ENCODE measurements at places on chromosomes 7 and 10.

- DNase-seq = no peak
Observed at GRCh38 chr7:71286336-71286735, 154.4 kb downstream of the GALNT17 start.

GRCh38 chr7:47380325-47381133, 201.4 kb downstream of the TNS3 start:
- DNase-seq = no peak

DNA sequence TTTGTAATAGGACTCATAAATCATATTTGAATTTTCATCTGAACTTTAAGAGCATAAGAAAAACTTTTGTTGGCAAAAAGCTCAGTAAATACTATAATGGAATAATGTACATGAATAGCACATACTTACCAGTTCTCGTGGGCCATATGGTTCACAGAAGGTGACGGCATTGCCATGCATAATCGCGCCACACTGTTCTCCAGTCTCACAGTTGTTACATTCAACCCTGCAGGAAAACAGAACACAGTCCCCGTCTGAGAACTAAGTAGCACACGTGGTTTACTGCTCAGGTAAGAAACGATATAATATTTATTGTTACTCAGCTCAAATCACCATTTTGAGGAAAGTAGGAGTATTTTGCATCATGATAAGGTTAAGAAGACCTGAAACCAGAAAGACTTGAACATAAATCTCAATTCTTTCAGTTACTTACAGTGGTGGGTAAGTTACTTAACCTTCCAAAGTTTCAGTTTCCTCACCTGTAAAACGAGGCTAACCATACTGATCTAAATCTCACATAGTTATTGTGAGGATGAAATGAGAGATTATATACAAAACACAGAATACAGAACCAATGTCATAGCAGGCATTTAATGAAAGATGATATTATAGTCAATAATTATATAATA, 261.4 kb downstream of the RELN start:
- no peak for DNase-seq

DNA sequence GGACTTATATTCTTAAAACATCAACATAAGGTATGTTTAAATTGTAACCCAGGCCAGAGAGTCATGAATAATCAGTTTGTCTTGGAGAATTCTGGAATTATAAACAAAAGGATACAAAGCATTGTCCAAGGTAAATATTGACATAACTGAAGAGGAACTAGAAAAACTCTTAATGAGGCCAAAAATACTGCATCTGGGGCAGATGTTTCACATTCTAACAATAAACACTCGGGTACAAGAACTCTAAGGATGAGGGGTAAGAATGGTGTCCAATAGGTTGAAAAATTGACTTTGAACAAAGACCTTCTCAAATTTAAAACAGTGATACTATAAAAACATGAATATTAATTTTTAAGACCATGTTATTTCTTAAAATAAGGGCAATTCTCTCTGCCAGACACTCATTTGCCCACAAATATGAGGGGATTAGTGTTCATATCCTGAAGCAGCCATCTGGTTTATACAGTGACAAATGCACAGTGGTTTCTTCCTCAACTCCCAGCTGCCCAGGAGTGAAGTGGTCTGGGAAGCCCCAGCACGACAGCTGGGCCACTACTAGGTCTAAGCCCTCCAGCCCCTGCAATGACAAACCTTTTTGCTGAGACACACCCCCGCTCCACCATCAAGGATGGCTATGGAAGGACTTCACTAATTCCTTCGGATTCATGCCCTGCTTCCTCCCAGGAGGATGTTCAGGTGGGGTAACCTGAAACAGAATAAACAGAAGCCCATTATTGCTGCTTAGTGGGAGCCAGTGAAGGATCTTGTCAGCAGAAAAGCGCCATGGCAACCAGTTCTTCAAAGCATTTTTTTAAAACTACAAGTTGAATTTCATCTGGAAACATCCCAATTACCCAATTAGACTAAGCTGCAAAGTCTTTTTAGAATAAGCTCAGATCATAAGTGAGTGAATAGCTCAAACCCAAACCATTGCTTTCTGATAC, 107.5 kb upstream of the ARID5B start:
- no peak for DNase-seq

All from hematopoietic multipotent progenitor cell treated with erythropoietin and hydrocortisone succinate and interleukin-3 and kit ligand, for 6 days (in vitro differentiated cells).